Activated CD4-positive, alpha-beta T cell treated with anti-CD3 and anti-CD28 coated beads, Interleukin-2, amount 50 U/mL, for 16 hours (primary cell): ENCODE measurements at places on chromosomes 7 and 10.

- DNase-seq: no peak
Measured at GRCh38 chr7:142925413-142925812, 8.1 kb downstream of the TRPV5 start.

- DNase-seq: peak; percentile 21
Measured at GRCh38 chr7:111041577-111041976, 49.4 kb upstream of the LRRN3 start.

GRCh38 chr7:122833888-122834570 lies 52.2 kb downstream of the CADPS2 start:
- DNase-seq: no peak

- no peak for DNase-seq
Measured at GRCh38 chr7:54292171-54292925, 249.8 kb upstream of the VSTM2A start.

DNA sequence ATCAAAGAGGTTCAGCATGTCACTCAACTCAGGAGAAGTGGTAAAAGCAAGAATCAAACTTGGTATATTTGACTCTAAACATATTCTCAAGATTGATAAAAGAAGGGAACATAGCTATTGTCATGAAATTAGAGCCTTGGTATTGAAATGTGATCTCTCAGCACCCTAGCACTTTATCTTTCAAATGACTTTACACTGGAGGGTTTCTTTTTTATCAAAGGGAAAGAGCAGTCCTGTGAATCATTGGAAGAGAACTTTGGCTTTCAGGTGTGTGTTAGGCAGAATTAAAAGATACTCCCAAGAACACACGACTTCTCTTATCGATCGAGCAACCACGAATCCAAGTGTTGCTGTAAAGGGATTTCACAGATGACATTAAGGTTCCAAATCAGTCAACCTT lies 54.4 kb downstream of the PTN start:
- no peak for DNase-seq

GRCh38 chr7:78148166-78148894 lies 349.8 kb downstream of the PHTF2 start:
- no peak for DNase-seq

GRCh38 chr10:3588346-3588745 lies 196.7 kb downstream of the KLF6 start:
- DNase-seq: no peak

DNA sequence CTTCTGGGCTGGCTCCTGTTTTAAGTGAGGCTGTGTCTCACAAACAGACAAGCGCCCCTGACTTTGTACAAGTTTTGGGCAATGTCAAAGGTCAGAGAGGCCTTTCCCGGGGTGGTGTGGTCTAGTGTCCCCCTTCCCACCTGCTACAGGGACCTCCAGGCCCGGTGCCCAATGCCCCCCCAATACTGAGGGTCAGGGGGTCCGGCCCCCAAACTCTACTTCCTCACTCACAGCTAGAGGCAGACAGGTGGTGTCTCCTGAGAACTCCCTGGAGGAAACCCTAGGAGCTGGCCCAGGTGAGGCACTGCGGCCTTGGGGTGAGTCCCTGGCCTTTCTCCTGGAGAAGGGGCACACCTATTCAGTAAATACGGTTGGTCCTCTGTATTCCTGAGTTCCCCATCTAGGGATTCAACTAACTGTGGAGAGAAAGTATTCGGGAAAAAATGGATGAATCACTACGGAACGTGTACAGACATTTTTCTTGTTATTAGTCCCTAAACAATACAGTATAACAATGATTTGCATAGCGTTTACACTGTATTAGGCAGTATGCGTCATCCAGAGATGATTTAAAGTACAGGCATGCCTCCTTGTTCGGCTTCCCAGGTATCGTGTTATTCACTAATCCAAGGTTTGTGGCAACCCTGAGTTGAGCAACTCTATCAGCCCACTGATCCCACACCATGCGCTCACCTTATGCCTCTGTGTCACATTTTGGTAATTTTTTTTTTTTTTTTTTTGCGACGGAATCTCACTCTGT lies 308.1 kb downstream of the WDR37 start:
- no peak for DNase-seq

- DNase-seq: no peak
Measured at GRCh38 chr10:110872984-110873923, 1.5 kb downstream of the PDCD4 start.

DNA sequence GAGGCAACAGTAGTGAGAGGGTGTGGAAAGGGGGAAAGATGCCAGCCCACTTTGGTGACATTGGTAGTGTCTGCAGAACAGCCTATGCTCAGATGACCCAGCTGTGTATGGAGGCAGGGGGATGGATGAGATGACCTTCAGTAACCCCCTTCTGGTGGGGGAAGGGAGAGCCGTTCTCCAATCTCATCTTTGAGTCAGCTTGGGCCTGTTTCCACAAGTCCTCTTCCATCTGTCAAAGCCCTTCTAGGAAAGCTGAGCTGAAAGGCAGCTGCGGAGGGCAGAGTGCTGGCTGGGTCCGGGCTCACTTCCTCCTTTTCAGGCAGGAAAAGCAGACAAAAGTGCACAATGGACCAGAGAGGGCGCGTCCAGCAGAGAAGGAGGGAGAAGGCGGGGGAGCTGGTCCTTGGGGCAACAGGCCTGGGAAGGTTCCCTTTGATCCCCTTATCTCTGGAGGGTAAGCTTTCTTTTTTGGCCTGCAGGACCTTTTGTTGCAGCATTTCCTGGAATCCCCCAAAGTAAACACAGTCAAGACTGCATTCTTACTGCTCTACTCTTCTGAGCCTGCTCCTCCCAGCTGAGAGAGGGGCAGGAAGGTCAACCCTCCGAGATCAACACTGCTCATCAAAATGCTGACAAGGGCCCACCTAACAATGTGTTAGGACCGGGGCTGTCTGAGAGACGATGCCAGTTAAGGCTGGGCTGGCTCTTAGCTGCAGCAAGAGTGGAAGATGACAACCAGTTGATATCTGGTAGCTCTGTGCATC lies 1.2 kb upstream of the LRMDA start:
- DNase-seq: no peak

- no peak for DNase-seq
Measured at GRCh38 chr7:17486835-17487234, 188.4 kb downstream of the AHR start.

GRCh38 chr10:105243825-105244224 lies 602.7 kb downstream of the SORCS3 start:
- DNase-seq: no peak

DNA sequence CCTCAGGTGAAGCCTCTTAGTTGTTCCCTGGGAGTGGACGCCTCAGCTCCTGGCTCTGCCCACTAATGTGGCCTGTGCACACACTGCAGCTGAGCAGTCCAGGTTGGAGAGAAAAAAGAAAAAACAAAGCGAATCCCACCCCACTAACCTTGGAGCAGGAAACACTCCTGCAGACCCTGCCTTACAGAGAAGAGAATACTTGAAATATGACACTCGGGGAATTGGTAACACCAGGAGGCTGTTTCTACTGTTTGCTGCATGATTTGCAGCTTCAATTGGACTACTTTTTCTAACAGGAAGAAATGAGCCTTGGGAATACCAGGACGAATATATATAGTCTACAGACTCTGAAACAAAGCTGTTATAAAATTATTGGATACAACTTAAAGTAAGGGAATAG lies 22.2 kb downstream of the CDHR3 start:
- no peak for DNase-seq

GRCh38 chr10:23197416-23197861 lies 5.3 kb downstream of the PTF1A start:
- no peak for DNase-seq

DNA sequence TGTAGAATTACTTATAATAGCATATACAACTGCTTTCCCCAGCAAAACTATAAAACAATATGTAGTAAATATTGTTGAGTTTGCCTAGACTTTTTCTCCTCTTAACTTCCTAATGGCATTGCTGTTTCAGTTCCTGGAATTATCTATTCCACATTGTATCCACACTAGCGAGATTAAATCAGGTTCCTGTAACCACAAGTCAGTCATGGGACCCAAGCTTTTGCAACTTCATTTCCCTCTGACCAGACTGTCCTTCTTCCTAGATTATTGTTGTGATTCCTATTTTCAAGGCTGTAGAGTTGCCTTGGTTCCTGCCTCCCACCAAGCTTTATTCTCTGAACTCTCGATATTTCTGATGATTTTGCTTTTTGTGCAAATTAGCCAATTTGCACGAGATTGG lies 173.3 kb upstream of the ZNF804B start:
- no peak for DNase-seq

DNA sequence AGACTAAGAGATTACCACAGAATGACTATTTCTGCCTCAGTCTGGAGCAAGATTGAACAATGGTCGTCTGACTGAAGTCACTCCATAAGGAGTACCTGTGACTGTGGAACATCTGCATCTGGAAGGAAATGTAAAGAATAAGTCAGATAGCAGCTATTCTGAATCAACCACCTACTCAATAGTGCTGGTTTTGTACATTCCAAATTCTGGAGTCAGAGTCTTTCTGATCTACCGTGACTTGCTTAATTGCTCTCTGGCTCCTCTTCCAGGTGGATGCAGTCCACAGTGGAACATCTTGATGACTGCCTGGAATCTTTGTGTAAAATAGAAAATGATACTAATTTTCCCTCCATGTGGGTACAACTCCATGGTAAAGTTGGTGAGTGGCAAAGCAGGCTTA lies 156.3 kb upstream of the SEMA3C start:
- no peak for DNase-seq

DNA sequence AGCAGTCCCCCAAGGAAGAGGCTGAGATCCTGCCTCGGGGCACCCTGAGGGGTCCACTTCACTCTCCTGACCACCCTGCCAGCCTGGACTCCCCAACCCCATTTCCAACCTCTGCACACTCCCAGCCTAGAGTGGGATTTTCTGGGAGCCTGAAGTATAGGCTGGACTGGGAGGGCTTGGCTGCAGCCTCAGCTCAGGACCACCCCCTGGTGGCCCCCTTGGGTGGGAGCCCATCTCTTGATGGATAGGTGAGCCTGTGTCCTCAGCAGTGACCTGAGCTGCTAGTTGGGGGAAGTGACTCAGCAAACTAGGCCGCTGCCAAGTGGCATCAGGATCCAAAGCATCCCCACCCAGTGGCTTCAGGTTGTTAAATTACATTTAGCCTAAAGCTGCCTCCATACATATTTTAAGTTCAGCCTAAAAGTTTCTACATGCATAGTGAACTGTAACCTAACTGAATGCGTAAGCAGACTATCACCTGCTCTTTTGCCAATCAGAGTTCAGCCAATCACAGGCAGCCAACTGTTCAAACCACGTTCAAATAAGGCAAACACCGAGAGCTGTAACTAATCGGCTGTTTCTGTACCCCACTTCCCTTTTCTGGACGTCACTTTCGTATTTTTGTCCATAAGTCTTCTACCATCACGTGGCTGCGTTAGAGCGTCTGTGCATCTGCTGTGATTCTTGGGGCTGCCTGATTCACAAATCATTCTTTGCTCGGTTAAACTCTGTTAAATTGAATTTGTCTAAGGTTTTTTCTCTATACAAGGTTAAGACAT lies 144.0 kb downstream of the PLPP4 start:
- no peak for DNase-seq

GRCh38 chr7:127628445-127628844 lies 10.5 kb upstream of the PAX4 start:
- DNase-seq: no peak

- no peak for DNase-seq
Measured at GRCh38 chr10:27383595-27384542, 120.2 kb upstream of the RAB18 start.

DNA sequence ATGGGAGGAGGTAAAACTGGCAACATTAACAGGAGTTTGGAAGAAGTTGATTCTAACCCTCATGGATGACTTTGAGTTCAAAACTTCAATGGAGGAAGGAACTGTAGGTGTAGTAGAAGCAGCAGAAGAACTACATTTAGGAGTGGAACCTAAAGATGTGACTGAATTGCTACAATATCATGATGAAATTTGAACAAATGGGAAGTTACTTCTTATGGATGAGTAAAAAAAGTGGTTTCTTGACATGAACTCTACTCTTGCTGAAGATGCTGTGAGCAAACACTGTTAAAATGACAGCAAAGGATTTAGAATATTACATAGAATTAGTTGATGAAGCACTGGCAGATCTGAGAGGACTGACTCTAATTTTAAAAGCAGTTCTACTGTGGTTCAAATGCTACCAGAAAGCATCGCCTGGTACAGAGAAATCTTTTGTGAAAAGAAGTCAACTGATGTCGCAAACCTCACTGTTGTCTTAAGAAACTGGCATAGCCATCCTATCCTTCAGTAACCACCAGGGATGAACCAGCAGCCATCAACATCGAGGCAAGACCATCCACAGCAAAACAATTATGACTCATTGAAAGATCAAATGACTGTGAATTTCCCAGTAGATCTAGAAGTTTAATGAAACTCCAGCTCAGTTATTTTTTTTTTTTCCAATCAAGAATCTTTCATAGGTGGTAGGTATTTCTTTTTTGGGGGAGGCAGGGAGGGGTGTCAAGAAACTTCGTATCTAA lies 20.8 kb downstream of the BRAF start:
- peak; percentile 61 for DNase-seq

DNA sequence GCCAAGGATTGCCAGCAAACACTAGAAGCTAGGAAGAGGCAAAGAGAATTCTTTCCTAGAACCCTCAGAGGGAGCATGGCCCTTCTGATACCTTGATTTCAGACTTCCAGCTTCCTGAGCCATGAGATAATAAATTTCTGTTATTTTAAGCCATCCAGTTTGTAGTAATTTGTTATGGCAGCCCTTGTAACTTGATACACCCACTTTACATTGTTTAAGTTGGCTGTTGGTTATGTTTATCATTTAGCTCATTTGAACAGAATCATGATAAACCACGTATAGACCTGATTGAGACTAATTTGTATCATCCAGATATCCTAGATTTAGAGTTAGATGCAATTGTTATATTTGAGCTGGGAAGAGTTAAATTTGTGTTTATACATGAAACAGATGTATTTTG lies 9.4 kb upstream of the TES start:
- DNase-seq: no peak

GRCh38 chr7:4762121-4763055 lies 13.0 kb upstream of the AP5Z1 start:
- no peak for DNase-seq

- DNase-seq: no peak
Measured at GRCh38 chr7:28060371-28060950, 120.1 kb downstream of the JAZF1 start.

DNA sequence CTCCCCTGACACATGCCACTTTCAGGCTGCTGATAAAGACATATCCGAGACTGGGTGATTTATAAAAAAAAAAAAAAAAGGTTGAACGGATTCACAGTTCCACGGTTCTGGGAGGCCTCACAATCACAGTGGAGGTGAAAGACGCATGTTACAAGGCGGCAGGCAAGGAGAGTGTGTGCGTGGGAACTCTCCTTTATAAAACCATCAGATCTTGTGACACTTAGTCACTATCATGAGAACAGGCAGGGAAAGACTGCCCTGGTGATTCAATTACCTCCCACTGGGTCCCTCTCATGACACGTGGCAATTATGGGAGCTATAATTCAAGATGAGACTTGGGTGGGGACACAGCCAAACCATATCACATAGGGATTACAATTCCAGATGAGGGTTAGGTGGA lies 181.5 kb downstream of the TCERG1L start:
- DNase-seq: no peak
